ENCODE measurements at places on chromosomes 3 and 15.

- DNase-seq: no peak
These were observed 10.8 kb upstream of the TSEN2 start for GRCh38 chr3:12473511-12473910.

GRCh38 chr3:13600950-13601691 lies 52.2 kb downstream of the FBLN2 start:
- no peak for DNase-seq

- DNase-seq: no peak
These were observed 13.7 kb upstream of the U2SURP start for GRCh38 chr3:142987707-142988106.

GRCh38 chr3:63872135-63872924 lies 8.7 kb downstream of the ATXN7 start:
- DNase-seq: no peak

DNA sequence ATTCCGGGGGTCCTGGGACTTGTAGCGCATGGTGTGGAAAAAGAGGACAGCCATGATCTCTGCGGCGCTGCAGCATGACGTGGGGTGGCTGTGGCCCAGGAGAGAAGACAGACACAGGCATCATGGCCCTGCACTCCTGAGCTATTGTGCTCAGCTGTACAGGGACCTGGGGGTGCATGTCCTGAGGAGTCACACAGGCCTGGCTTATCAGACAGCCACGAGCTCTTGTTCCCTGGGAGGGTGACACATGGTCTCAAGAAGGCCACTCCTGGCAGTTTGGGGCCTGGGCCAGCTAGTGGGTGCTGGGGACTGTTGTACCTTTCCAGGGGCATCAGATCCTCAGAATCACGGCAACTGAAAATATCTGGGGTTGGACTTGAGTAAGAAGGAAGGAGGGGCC lies 13.7 kb downstream of the TKT start:
- no peak for DNase-seq

- no peak for DNase-seq
These were observed 133.6 kb upstream of the RASGRP1 start for GRCh38 chr15:38698254-38698653.

- no peak for DNase-seq
These were observed 75.5 kb downstream of the TOP2B start for GRCh38 chr3:25589104-25589782.

- DNase-seq: peak; percentile 37
These were observed 423 bp downstream of the TKT start for GRCh38 chr3:53255423-53255774.

DNA sequence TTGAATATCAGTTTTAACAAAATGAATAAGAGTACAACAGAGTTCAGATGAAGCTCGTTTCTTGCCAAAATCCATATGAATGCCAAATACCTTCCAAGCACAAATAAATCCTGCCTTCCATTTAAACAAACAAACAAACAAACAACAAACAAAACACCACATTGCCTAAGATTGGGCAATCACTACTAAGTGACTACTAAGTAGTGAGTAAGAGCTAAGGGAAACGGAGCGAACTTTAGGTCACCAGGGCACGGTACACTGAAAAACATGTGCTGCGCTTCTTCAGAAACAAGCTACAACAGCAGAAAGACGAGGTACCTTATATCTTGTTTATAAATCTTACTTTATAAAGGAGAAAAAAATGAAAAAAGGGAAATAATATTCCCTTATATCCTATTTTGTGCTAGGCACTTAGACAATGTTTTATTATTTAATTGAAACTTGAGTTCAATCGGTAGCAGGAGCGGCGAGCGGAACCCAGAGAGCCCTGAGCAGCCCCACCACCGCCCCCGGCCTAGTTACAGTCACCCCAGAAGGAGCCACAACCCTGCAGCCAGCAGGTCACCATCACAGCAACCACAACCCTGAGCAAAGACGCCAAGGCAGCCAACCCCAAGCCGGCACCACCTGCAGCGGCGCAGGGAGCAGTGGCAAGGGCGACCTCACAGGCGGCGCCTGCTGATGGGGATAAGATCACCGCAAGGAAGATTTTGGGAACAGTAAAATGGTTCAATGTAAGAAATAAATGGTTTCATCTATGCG lies 216.9 kb downstream of the ZBTB20 start:
- DNase-seq: no peak

- DNase-seq: no peak
These were observed 14.1 kb downstream of the LIPC start for GRCh38 chr15:58445865-58446264.

- DNase-seq: no peak
These were observed 80.6 kb downstream of the NCEH1 start for GRCh38 chr3:172630316-172630715.

GRCh38 chr3:70149714-70150400 lies 150.3 kb downstream of the SAMMSON start:
- DNase-seq: no peak

DNA sequence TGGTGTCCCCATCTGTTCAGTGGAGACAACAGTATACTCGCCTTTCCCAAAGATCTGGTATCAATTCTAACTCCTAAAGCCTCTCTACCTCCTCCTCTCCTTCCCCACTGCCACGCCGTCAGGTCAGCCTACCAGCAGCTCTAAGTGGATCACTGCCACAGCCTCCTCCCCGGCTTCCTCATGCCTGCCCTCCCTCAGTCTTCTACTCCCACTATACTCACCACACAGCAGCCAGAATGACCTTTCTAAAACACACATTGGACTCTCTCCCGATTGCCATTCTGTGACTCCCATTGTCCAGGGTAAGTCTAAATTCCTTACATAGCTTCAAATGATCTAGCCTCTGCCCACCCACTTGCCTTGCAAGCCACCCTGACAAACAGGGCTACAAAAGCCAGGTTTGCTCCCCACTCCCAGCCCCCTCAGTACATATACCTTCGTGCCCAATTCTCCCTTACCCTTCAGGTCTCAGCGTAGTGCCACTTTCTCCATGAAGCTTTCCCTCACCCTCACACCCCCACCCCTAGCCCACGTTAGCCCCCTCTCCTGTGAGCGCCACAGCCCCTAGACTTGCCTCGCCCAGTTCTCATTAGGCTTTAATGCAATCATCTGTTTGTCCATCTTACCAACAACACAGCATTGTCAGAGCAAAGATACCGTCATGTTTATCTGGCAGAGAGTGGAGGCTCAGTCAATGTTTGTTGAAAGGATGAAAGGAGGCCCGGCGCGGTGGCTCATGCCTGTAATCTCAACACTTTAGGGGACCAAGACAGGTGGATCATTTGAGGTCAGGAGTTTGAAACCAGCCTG lies 9.5 kb upstream of the SEMA7A start:
- DNase-seq: no peak

DNA sequence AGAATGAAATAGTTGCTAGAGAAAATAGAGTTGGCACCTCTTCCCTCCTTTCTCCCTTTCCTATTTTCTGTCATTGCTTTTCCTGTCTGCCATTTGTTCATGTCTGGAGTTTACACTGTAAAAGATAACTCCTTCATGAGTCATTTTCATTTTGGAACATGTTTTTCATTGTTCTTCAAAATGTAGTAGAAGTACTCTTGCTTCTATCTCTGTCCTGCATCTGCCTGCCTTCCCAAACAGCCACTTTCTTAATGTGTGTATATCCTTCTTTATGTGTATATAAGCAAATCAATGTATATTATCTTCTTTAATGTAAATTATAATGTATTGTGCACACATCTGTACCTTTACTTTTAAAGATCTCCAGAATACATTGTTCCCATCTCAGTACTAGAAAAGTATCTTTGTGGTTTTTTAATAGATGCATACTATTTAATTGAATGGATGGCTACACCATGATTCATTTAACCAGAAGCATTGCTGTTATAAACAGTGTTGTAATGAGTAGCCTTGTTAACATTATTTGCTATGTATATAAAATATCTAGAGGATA lies 41.1 kb downstream of the TSC22D2 start:
- DNase-seq: no peak

- DNase-seq: no peak
These were observed 328.7 kb upstream of the ATP11B start for GRCh38 chr3:182464513-182465145.

DNA sequence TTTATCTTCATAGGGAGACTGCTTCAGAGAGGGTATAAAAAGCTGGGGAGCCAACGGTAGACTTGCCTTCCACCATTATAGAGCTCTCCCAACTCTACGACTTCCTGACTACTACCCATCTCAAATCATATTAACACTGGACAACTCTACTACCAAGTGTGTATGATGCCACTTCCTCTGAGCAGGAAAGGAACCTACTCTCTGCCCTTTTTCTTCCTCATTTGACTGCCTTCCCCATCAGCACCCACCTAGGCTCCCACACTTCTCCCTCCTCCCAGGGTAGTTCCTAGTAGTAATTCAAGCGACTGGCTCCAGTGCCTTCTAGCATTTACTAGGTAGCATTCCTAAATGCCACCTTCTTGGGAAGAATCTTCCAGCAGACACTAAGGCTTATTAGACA lies 24.5 kb upstream of the TBL1XR1 start:
- DNase-seq: no peak

DNA sequence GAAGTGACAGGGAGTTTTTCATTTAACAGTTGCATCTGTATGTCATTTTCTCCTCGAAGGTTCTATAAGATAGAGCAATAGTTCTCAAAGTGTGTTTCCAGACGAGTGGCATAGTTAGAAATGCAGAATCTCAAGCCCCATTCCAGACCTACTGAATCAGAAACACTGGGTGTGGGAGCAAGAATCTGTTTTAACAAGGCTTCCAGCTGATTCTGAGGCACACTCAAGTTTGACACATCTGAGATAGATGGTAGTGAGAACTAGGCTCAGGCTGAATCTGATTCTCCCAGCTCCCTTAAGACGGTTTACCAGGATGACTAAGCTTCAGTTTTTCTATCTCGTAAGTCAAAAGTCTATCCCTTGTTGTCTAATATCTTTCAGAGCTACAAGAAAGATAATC lies 159.8 kb upstream of the NUDT16 start:
- DNase-seq: no peak

- no peak for DNase-seq
These were observed 475.0 kb upstream of the PROK2 start for GRCh38 chr3:72259755-72260587.

DNA sequence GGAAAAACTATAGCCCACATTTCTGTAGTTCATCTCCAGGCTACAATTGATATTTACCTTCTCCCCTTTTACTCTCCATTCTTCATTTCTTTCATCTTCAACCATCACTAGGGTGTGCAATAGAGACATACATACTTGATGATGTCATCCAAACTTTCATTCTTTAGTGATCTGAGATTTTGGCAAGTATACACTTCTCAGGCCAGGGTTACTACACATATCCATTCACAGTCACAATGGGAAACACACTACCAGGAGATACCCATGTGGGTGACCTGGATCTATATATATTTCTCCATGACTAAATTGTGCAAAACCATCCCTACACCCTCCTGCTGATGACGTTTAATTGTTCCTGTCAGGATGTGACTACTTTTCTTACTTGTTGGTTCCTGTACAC lies 769.5 kb upstream of the DPPA4 start:
- DNase-seq: no peak

- no peak for DNase-seq
These were observed 214.0 kb downstream of the KLF13 start for GRCh38 chr15:31540633-31541032.

DNA sequence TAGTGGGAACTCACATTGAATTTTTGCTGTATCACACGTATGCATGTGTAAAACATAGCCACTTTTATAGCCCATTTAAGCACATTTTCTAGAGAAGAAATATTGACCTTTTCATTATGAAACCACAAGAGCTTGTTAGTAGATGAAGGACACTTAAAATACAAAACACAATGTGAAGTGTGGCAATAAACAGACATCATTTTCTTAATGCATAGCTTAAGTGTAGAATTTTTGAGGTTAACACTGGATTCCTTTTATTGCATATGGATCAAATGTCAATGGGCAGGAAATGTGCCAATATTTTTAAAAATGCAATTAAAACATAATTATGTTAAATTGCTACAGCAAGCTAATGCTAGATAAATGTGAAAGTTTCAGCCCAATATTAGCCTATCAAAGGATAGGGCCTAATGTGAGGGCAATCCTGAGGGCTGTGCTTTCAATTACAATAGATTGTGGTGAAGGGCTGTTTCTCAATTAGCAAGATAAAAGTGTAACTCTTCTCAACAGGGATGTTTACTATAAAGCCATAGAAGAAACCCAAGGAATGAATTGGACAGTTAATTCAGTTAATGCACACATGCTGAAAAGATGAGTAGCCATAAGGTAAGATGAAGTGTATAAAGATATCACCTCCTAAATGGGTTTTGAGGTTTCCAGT lies 489.0 kb upstream of the CDIN1 start:
- no peak for DNase-seq

DNA sequence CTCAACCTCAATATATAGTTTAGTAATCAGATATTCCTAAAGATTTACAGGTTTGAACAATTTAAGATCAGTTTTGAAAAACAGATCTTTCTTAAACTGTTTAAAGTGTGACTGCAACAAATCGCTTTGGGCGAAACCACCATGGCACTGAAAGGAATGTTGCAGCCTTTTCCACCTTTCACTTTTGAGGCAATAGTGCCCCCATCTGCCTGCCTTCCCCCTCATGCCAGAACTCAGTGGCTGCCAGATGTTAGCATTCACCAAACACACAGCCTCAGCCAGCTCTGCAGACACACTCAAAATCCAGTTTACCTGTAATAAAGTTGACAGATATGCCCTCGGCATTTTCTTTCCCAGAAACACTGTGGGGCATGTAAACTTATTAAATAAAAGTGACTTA lies 3.3 kb downstream of the LYSMD4 start:
- DNase-seq: no peak

- DNase-seq: no peak
These were observed 5.4 kb upstream of the ALDH1A2 start for GRCh38 chr15:58070801-58071418.

DNA sequence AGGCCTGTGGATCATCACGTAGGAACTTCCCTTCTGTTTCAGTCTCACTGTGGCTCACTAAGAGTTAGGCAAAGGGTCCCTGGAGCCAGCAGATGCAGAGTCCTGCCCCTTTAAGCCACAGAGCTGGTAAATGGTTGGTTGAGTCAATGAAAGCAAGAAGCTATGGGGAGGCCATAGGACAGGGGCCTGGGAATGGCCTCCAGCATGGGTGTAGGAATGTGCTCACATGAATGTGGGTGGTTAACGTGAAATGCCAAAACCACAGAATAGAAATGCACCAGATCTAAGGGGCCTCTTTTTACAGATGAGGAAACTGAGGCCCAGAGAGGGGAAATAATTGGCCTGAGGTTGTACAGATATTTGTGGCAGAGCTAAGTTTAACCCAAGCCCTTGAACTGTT lies 150.3 kb downstream of the TLE3 start:
- DNase-seq: no peak

DNA sequence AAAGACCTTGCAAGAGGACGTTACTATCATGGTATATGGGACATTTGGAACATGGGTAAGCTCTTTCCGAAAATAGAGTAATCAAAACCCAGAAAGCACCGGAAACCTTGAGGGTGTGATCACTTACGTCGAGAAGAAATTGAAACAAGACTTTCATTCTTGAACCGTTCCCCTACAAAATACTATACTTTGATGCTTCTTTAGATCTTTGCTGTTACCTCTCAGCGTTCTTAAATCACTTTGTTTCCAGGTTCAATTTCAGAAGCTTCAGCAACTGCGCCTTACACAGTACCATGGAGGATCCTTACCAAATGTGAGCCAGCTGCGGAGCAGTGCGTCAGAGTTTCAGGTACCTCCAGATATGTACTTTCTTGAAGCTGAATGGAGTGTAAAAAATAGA lies 10.1 kb downstream of the CRTC3 start:
- no peak for DNase-seq

GRCh38 chr3:183253528-183254486 lies 754 bp downstream of the B3GNT5 start:
- DNase-seq: peak; percentile 14

GRCh38 chr3:50519471-50520089 lies 16.1 kb upstream of the CACNA2D2 start:
- DNase-seq: peak; percentile 31
